ENCODE measurements at places on chromosomes 3 and 15. TPM values are rescaled to one million over a fixed set of nuclear protein-coding genes. Genes with fewer than 3 reads are reported as not detected.

DNA sequence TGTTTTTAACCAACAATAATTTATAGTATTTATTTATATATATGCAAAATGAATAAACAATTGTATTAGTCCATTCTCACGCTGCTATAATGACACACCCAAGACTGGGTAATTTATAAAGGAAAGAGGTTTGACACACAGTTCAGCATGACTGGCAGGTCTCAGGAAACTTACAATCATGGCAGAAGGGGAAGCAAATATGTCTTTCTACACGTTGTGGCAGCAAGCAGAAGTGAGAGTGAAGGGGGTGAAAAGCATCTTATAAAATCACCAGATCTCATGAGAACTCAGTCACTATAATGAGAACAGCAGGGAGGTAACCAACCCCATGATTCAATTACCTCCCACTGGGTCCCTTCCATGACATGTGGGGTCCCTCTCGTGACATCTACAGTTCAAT, 162.8 kb upstream of the SLITRK3 start:
- DNase-seq: no peak

Gene SLC28A1
- total RNA-seq: not detected

GRCh38 chr15:90620379-90621067, 90.8 kb downstream of the CRTC3 start:
- no peak for DNase-seq

GRCh38 chr15:57510647-57511046, 81.1 kb upstream of the MYZAP start:
- DNase-seq: no peak

GRCh38 chr3:38022301-38022700, 7.1 kb downstream of the PLCD1 start:
- DNase-seq: no peak

Gene COL8A1
- 145 TPM for total RNA-seq

DNA sequence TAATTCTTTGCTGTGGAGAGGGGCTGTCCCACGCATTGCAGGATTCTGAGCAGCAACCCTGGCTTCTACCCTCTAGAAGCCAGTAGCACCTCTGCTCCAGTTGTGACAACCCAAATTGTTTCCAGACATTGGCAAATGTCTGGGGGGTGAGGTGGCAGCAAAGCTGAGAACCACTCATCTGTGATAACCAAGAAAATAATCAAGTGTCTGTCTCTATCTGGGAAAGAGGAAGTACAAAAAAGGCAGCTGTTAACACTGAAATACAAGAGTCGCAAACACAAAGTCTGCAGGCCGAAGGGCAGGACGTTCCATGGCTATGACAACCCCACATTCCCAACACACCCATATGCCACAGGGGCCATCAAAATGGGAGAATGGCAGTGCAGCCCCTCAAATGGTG, 42.2 kb upstream of the GNB5 start:
- DNase-seq: no peak

Gene SKOR1
- total RNA-seq: 0.24 TPM

- no peak for DNase-seq
Measured at GRCh38 chr15:83288381-83288801, 3.9 kb upstream of the BNC1 start.

GRCh38 chr15:35561308-35561707, 15.3 kb upstream of the DPH6 start:
- DNase-seq: no peak

GRCh38 chr3:30848087-30848779, 46.2 kb downstream of the GADL1 start:
- no peak for DNase-seq

GRCh38 chr15:62773369-62774165, 269.0 kb upstream of the TPM1 start:
- DNase-seq: no peak

GRCh38 chr3:28980631-28981030, 300.2 kb upstream of the RBMS3 start:
- no peak for DNase-seq

DNA sequence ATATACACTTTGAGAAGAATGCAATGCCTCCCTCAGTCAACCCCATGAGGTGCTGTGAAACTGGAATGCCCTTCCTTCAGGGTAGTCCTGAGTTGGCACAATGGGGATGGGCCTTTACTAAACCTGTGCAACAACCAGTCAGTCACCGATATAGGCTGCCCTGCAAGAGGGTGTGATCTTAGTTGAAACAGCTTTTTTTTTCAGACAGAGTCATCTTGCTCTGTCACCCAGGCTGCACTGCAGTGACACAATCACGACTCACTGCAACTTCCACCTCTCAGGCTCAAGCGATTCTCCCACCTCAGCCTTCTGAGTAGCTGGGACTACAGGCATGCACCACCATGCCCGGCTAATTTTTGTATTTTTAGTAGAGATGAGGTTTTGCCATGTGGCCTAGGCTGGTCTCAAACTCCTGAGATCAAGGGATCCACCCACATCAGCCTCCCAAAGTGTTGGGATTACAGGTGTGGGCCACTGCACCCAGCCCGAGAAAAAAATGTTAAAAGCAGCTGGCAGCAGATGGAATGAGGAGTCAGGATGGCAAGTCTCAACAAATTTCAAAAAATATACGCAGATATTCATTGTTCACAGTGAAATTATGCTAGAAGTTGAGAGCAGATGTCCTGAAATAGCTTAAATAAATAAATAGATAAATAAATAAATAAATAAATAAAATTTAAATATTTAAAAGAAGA, 31.8 kb downstream of the MYO5A start:
- DNase-seq: no peak

DNA sequence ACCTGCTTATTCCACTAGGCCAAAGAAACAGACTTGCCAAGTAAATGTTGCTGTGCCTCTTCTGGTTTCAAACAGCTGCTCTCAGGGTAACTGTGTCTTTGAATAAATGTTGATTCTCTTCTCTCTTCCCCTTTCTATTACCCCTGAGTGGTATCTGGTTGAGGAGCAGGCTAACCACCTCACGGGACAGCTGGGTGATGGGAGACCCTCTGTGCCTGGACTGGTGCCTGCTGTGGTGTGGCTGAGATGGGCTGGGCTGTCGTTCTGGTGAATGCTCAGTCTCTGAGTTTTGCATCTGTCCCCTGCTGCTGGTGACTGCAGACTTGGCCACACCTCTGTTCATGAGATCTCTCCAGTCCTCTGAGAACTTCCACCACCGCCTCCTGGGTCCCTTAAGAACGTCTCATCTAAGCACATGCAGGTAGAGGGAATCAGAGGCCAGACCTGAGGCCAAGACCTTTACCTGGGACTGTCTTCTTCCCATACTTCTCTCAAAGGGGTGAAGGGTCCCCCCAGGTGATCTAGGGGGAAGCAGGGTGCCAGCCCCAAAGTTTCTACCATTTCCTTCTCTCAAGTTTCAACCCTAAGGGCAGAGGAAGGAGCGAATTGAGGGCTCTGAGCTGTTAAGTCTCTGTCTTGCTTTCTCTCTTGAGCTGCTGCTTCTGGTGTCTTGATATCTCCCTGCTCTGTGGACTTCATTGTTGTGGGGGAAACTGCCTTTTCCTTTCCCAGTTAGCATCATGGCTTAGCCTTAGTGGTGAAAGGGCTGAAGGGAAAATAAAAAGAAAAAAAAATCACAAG, 252.9 kb downstream of the EBLN2 start:
- no peak for DNase-seq

DNA sequence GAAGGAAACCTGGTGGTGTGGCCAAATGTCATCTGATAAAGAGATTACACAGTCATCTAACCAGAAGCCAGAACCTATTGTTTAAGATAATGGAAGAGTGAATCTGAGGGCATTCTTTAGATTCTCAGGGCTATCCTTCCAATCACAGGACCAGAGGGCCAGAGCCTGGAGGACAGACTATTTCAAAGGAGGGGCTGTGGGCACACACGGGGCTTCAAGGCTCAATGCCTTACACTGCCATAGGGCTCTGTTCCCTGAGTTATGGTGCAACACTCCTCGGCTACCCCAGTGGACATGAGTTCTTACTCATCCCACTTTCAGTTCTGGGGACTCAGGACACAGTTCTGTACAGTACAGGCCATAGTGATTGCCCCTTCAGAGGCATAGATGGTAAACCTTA, 343.9 kb upstream of the ALCAM start:
- no peak for DNase-seq

DNA sequence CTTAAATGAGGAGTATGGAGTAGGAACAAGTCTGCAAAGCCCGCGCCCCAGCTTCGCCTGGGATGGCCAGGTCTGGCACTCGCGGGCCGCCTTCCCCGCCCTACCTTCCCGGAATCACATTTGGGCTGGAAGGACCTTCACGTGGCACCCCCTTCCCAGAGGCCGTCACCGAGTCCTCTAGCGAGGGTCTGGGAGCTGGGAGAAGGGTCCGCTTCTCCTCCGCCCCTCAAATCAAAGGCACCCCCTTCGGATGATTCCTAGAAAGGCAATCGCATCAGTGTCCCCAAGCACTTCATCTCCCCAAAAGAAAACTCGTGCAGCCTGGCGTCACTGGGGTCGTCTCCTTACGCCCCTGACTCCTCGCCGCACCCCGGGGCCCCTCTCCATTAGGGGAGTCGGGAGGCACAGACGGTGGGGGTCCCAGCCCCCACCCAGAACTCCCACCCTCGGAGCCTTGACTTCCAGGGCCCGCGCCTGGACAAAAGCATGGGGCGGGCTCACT, 380 bp downstream of the MYLK start:
- no peak for DNase-seq

- no peak for DNase-seq
Measured at GRCh38 chr3:187186801-187187421, 10.4 kb upstream of the RTP1 start.

Gene STRA6
- not detected for total RNA-seq

Gene GOLGA6D
- total RNA-seq: 0.36 TPM

Gene ACOX2
- total RNA-seq: 18.2 TPM

DNA sequence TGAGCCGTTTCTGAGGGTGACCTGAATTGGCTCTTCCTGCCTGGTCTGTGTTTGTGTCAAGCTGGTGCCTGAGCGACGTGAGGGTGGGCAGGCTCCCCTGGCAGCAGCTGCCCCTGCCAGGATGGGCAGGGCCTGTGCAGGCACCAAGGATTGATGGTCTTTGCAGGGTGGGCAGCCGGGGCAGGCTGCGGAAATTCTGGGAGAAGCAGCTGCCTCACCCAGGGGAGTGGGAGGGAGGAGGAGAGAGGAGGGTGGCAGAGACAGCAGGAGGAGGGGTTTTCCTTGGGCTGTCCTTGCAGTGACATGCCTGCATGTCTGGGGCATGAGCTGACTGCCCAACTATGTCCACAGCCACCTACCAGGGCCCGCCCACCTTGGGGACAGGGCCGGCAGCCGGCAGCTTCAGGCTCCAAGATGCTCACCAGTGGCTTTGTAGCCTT, 27.9 kb upstream of the SLC6A6 start:
- no peak for DNase-seq

DNA sequence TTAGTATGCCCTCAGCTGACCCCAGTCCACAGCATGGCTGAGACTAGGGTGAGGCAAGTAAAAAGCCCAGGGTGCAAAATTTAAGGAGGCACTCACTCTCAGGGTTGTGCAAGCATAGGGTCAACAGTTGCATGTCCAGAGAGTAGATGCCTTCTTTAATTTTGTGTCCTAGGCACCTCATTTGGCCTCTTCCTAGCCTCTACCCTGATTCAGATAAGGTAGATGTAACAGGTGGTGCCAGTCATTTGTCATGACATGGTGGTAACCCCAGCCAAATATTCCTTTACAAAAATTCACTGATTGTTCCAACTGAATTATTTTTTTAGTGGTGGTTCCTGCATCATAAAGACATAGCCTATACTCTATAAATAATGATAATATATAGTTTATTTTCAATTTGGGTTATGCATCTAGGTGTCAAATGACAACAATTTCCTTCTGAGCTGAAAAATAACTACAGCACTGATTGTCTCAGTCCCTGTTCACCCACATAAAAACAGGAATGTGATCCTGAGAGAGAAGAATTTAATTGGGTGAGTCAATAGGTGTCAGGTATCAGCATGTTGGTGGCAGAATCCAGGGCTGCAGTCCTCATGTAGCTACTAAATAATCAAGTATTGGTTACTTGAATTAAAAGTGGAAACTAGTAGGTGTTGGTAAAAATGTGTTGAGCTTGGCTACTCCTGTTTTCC, 44.2 kb upstream of the TIPARP start:
- no peak for DNase-seq

DNA sequence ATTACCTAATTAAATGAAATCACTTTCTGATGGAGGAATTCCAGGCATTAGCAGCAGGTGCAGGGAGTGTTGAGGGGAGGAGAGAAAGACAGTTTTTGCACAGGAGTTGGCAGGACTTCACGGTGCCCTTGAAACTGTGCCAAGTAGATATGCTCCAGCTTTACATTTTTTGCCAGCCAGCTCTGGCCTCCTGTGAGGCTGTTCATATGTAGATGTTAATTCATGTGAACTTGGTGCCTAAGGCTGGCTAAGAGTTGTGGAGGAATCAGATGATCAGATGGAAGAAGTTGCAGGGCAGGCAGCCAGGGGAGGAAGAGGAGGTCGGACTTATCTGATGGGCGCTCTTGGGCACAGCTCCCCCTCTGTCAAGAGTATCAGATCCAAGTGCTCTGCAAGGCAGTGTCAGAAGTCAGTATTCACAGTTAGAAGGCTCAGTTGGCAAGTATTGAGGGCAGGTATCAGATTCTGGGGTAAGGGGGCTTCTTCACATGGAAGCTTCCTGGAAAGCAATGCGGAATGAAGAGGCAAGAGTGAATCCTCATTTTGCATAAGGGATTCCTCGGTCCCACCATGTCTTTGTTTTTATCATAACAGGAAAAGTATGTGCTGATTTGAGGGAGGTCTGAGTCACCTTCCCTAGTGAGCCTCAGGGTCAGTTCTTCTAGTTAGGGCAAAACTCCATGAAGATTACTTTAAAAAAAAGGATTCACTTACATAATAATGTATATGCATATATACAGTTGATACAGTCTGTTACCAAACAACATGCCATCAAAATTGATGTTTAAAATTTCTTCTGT, 172.6 kb upstream of the UMPS start:
- no peak for DNase-seq

DNA sequence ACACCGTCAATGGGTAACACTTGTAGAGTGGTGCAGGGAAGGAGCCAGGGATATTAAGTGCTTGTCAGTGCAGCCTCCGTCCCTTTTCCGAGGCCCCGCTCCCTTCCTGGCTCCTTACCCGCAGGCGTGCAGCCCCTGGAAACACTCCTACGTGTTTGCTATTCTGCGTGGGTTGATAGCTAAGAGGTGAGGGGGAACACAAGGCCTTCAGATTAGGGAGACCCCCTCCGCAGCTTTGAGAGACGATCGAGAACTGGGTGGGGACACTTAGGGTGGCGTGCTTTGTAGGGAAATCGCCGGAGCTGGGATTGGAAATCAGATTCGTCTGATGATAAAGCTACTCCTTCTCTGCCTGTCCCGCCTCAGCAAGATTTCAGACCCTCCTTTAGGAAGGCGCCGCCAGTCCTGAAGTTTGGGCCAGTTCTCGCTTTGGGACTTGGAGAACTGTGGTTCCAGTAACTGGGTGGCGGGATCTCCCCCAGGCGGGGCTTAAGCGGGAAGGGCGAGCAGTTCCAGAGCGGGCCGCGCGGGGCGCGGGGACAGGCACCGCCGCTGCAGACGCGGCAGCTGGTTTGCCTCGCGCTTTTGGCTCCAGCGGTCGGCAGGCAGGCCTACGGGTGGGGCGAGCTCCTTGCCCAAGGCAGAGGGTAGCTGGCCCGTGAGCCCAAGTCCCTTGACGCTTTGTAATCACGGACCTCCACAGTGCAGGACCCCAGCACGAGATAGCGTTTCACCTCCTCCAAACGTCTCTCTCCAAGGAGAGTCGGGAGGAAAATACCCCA, 8.0 kb upstream of the FAM107A start:
- DNase-seq: peak; percentile 38

Gene C3orf52
- total RNA-seq: not detected

Gene MTHFS
- total RNA-seq: 29.6 TPM

- DNase-seq: no peak
Measured at GRCh38 chr3:138474163-138474562, 39.7 kb downstream of the ESYT3 start.

Gene RTP4
- 3.0 TPM for total RNA-seq

Gene ZNF80
- not detected for total RNA-seq

Gene SATB1
- 42.9 TPM for total RNA-seq

Measured in omental fat pad (tissue), 4 donors.